NCI-H1694 treated with DMSO at 0.1 percent for 48 hours (cell line): ENCODE measurements at places on chromosomes 2 and 18.
A peak's percentile ranks its signal among the peaks of the same experiment; 100 is the strongest.

- no peak for DNase-seq
Measured at GRCh38 chr2:240431661-240432424, 3.6 kb upstream of the GPC1 start.

- no peak for DNase-seq
Measured at GRCh38 chr2:8676921-8677645, 4.8 kb upstream of the ID2 start.

DNA sequence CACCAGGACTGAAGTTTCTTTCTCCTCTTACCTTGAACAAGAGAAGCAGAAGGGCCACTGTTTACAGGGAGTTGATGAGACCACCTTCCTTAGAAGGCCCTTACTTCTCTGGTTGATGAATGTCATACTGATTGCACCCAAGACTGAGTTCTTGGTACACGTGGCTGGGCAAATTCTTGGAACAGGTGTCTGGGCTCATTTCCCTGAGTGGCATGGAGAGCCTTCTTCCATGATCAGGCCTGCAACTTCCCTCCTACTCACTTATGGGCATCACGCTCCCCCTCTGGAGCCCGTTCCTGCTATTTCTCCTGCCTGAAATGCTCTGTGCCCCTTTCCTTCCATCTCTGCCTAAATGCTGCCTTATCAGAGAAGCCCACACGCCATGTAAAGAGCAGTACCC is 110.3 kb downstream of the PTPRM start:
- no peak for DNase-seq

GRCh38 chr18:25675123-25675850 is 323.3 kb upstream of the ZNF521 start:
- no peak for DNase-seq

- no peak for DNase-seq
Measured at GRCh38 chr18:63138436-63139340, 180.9 kb downstream of the BCL2 start.

DNA sequence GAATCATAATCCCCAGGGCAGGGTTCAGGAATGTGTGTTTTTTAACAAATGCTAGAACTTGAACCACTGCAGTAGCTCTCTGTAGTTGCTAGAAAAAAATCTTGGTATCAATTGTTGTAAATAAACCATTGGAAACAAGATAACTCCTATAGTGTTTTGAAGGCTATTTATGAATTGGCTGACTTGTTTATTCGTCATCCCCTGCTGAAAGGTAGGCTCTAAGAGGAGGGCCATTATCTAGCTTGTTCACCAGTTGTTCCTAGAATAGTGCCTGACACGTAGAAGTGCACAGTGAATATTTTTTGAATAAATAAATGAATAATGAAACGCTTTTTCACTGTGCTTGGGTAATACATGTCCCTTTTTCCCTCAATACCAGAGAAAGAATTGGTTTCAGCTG is 211.4 kb downstream of the BABAM2 start:
- DNase-seq = no peak

DNA sequence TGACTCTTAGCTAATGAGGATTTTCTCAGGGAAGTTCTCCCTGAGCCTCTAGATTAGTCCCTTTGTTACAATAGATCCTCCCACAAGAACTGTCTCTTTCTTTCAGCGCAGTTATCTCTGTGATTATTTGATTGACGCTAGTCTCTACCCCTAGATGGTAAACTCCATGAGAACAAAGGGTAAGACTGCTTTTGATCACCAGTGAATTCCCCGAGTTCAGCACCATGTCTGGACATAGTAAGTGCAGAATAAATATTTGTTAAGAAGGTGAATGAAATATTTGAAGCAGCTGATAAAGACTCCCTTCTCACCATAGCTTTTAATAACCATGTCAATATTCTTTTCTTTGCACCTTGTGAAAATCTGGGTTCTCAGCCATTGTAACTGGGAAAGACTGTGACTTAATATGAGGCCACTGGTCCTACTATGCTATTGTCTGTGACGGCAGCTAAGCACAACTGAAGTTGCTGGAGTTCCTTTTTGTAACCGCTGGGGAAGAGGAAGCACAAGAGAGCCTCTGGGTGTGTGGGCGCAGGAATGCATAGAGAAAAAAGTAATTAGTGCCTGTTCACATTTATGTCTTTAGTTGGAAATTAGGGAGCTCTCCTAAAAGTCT is 214.7 kb downstream of the TGIF1 start:
- DNase-seq = no peak

DNA sequence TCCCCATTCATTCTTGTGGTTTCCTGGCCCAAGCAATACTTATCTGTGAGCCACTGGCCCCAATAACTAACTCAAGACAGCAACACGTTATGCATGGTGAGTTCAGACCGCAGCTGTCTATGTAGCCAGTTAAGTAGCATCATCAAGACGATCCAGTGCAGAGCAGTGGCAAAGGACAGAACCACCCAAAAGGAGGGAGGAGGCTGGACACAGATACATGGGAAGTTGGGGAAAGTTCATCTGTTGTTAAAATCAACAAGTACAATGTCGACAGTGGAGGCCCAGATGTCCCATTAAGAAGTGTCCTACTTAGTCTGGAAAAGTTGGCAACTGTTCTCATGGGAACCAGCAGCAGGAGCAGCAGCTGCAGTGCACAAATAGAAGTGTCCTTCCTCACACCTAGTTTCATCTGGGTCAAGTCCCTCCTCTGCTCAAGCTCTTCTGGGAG is 106.9 kb upstream of the THOC1 start:
- DNase-seq = no peak

DNA sequence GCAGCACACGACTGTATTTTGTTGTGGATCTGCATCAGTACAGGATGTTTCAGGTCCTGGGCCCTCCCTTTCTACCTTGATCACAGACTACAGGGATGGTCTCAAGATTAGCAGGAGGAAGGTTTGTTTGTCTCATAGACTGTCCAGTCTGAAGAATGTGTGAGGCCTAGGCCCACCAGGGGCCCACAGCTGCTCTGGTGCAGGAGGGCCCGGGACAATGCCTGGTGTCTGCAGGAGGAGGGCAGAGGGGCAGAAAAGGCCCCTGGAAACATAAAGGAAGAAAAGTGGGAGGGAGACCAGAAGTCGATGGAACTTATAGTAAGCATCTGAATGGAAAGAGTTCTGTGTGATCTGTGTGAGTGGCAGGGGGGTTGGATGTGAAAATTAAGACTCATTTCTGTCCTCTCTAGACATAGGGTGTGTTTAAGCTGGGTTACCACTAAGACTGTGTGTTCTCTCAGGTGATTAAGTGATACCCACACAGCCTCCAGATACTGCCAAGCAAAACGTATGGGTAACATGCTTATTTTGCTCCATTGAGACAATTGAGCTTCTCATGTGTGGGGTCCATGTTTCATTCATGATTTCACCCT is 33.4 kb upstream of the LPIN2 start:
- no peak for DNase-seq

- no peak for DNase-seq
Measured at GRCh38 chr2:28880193-28880592, 10.1 kb upstream of the TRMT61B start.

- DNase-seq = no peak
Measured at GRCh38 chr2:4780679-4781078, 911.5 kb upstream of the SOX11 start.

DNA sequence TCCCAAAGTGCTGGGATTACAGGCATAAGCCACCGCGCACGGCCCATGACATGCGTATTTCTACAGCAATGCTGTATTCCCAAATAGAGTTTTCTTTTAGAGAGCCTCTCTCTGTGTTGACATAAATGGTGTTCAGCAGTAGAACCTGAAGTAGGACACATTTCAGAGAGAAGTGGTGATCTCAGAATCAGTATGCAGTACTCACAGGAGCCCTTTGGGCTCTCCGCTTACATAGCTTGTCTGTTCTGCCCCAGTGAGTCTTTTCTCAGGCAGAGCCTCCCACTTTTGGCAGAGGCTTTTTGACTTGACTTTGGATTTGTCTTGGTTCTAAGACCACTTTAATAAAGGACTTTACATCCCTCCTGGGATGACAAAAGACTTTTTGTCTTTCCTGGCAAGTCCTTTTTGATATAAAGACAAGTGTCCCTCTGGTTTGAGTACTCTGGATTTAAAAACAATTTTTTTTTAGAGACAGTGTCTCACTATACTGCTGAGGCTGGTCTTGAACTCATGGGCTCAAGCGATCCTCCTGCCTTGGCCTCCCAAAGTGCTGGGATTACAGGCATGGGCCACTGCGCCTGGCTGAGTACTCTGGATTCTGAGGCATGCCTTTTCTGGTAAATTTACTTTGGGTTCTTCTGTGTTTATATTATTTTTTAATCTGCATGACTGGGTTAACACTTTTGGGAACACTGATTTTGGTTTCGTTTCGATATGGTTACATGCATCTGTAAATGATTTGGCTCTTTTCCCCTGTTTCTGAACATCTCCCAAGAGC is 113.3 kb downstream of the SMAD2 start:
- no peak for DNase-seq

GRCh38 chr2:88180605-88181240 is 10.6 kb downstream of the THNSL2 start:
- DNase-seq = no peak

- DNase-seq = no peak
Measured at GRCh38 chr2:29936020-29936419, 14.6 kb upstream of the ALK start.

DNA sequence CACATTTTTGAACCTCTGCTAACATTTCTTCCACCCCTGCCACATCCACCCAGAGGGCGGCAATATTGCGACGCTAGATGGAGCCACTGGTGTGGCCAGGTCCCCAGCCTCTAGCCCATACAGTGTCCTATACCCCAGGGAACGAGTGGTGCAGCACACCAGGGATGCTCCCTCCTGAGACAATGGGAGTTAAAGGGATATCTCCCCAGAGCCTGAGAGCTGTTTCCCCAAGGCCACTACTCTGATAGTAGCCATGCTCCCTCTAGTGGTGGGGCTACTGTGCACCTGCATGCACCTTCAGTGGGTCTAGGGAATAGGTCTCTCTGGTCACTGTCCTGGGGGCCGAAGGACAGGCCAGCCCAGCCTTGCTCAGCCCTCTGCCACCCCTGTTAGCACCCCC is 336.4 kb upstream of the FSHR start:
- no peak for DNase-seq

DNA sequence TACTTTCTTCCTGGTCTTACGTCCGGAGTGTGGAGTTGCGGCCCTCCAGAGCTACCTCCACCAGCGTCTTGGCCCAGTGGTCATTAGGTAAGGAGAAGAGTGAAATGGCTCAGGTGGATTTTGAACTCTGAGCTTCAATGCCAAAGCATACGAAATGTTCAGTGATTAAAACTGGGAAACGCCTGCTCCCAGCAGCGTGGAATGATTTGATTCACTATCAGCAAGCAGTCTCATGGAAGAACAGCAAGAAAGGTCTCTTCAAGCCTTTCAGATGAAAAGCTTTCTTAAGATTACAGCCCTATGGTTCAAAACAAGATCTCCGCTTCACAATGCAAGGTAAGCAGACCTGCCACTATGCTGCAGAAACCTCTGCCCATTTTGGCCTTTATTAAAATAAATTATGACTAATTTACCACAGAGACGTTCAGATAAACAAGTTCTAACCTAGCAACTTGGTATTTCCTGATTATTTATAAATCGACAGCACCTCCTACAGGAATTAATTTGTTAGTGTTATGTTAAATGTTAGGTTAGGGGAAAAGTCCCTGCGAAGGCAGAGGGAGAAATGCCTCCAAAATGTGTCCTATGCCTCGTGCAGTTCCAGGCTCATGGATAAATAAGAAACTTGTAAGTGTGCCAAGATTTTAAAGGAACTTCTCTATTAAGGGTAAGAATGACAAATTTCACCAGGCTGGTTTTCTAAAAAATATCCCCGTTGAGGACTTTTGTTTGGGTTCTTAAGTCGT is 10.1 kb downstream of the SP9 start:
- DNase-seq = peak; percentile 81

DNA sequence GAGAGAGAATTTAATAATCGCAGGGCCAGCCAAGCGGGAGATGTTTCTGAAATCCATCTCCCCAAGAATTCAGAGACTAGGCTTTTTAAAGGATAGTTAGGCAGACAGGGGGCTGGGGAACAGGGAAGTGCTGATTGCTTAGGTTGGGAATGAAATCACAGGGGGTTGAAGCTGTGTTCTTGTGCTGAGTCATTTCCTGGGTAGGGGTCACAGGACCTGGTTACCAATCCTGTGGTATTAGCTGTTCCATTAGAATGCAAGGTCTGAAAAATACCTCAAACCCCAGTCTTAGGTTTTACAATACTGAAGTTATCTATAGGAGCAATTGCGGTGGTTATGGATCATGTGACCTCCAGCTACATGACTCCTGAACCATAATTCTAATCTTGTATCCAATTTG is 4.6 kb downstream of the SP140 start:
- no peak for DNase-seq

- no peak for DNase-seq
Measured at GRCh38 chr2:95374921-95375471, 27.5 kb upstream of the FAHD2A start.

DNA sequence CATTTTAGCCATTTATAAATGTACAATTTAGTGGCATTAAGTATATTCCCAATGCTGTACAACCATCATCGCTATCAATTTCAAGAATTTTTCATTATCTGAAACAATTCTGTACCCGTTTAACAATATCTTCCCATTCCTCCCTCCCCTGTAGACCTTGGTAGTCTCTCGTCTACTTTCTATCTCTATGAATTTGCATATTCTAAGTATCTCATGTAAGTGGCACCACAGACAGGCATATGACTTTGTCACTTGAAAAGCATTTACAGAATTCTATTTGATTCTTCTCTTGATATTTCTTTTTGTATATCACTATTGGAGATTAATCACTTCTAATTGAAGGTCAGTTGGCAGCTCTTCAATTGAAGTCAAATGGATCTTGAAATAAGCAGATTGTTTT is 48.0 kb downstream of the CCDC138 start:
- DNase-seq = no peak

DNA sequence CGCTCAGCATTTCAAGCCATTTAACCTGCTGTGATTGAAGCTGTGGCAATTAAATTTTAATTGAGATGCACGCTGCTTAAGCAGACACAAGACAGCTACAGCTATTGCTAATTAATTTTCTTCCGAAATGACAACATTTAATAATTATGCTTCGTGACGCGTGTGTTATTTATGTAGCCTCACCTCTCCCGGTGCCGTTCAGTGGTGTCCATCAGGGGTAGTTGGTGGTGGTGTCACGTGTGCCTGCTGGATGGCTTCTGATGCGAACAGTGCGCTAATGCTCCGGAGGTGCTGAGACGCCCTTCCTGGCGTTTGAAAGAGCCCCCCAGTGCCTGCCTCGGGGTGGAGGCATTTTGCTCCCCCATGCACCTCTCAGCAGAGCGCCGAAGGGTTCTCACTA is 39.5 kb downstream of the GLI2 start:
- DNase-seq = no peak
